ENCODE measurements at places on chromosomes 13 and 19. TPM values are rescaled to one million over a fixed set of nuclear protein-coding genes. Genes with fewer than 3 reads are reported as not detected.

The TNNI3 gene
- polyA plus RNA-seq = 0.88 TPM

DNA sequence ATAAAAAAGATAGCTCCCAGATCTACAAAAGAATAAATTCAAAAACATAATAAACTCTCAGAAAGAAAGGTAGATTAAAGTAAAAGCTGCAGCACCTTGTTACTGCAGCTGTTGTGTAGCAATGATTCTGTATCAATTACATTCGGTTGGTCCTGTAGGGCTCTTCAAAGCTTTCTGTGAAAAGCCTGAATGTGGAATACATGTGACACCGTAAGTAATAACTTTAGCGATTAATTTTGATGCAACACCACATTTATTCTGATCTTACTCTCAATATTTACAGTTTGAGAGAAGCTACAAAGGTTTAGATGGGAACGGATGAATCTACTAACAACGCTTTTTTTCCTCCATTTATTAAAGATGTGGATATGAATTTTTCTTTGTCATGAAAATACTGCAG lies 279.2 kb downstream of the DACH1 start:
- no peaks in the 10 kb centered on the region for H3K4me1 ChIP-seq
- DNase-seq = no peak
- H3K4me3 ChIP-seq = no peak overlapping the region
- no peak overlapping the region for H3K27ac ChIP-seq
- H3K36me3 ChIP-seq = no peaks in the 10 kb centered on the region

GRCh38 chr13:50154697-50155096 lies 139.5 kb downstream of the KCNRG start:
- no peaks in the 10 kb centered on the region for H3K27me3 ChIP-seq
- H3K27ac ChIP-seq = no peak overlapping the region
- no peak for DNase-seq
- no peaks in the 10 kb centered on the region for H3K36me3 ChIP-seq
- H3K4me3 ChIP-seq = no peak overlapping the region

- H3K4me3 ChIP-seq = peak overlapping the region; percentile 55
- DNase-seq = no peak
- H3K4me1 ChIP-seq = peaks cover 9% of the 10 kb centered on the region
- H3K27me3 ChIP-seq = peaks cover 11% of the 10 kb centered on the region
Measured at GRCh38 chr13:38687246-38688229, 661 bp downstream of the FREM2 start.
